Hypothalamus (tissue), 51 donors: ENCODE measurements at places on chromosomes 1 and 21.

DNA sequence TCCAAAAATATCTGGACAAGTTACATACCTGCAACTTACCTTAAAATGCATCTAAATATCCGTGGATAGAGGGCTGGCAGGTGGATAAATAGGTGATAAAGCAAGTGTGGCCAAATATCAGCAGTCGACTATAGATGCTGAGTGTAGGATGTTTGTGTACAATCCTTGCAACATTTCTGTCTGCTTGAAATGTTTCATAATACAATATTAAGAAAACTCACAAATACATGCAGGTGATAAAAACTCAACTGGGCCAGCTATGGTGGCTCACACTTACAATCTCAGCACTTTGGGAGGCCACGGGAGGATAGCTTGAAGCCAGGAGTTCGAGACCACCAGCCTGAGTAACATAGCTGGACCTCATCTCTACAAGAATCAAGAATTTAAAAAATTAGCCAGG, 41.0 kb downstream of the ACTA1 start:
- no peak for DNase-seq

DNA sequence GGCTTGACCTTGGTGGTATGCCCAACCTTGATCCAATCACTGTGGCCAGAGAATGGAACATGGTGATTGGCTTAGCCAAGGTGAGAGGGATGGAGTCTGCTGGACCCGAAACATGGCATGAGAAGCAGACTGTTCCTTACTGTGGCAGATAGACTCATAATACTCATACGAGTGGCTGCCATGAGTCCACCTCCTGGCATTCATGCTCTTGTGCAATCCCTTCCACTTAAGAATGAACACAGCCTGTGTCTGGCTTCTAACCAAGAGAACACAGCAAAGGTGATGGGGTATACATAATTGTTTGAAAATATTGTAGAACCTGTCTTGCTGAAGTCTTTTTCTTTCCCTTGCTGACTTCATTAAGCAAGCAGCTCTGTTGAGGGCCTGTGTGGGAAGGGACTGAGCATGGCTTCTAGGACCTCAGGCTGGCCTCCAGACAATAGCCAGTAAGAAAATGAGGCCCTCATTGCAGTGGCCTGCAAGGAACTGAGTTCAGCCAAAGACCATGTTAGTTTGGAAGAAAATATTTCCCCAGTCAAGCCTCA, 85.9 kb downstream of the ZNF281 start:
- DNase-seq = no peak

- no peak for DNase-seq
Measured at GRCh38 chr1:183303901-183304300, 114.3 kb downstream of the NMNAT2 start.

DNA sequence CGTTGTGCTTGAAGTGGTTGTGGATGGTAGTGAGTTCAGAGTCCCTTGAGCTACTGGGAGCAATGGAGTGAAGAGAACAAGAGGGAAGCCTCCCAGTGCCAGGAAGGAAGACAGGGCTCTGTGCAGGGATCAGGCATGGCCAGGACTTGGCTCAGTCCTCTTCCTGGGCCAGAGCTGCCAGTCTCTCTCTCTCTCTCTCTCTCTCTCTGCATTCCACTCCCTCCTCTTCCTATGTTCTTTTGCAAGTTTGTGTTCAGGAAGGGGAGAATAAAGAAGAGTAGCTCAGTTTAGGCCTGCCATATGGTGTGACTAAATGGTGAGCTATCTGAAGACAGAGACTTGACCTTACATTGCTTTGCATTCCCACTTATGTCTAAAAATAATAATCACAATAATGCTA, 20.5 kb upstream of the RPTN start:
- DNase-seq = no peak

- DNase-seq = no peak
Measured at GRCh38 chr1:61627365-61627764, 97.6 kb downstream of the TM2D1 start.

GRCh38 chr1:89087241-89087640, 22.2 kb upstream of the GBP1 start:
- no peak for DNase-seq

DNA sequence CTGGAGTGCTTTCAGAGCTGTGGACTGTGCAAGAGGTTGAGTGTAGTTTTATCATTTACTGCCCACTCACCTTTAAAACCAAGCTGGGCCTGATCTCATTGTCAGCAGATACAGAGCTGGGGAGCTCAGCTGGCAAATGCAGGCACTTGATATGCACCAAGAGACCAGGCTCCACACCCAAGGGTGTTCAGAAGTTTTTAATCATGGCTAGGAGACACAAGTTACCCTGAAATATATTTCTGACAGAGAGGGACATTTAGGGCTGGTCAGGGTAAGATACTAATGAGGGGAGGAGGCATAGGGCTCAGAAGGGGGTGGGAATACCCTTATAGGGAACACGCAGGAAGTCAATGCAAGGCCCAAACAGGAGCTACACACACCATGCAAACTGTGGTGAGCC, 153.7 kb downstream of the ELAVL4 start:
- no peak for DNase-seq

DNA sequence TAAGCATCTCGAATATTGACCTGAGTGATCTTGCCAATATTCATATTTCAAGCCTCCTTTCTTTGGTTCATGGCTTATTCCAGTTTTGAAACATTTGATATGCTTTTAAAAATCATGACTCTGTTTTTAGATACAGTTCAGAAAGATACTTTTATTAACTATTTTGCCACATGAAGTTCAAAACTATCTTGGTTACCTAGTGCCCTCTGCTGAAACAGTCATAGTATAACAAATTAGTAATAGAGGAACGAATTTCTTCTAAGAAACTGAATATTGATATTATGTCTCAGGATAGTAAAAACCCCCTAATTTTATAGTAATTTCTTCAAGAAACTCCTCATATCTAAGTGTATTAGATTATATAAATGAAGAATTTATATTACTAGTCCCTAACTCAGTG, 52.6 kb upstream of the RC3H1 start:
- DNase-seq = no peak

DNA sequence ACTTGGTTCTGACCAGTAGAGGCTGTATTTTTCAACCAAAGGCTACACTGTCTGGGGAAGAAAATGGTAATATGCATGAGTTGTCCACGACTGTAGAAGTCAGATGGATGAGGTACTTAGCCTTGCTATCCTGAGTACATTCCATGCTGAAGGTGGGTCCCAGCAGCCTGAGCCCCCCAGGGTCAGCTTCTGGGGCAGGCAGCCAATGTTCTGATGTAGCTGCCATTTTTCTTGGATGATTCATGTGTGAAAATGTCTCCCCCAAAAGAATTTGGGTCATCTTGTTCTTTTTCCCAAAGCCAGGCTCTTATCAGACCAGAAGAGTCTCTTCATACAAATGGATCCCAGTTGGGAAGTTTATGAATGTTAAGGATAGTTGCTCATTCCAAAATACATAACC, 172.2 kb upstream of the UBE2U start:
- no peak for DNase-seq

DNA sequence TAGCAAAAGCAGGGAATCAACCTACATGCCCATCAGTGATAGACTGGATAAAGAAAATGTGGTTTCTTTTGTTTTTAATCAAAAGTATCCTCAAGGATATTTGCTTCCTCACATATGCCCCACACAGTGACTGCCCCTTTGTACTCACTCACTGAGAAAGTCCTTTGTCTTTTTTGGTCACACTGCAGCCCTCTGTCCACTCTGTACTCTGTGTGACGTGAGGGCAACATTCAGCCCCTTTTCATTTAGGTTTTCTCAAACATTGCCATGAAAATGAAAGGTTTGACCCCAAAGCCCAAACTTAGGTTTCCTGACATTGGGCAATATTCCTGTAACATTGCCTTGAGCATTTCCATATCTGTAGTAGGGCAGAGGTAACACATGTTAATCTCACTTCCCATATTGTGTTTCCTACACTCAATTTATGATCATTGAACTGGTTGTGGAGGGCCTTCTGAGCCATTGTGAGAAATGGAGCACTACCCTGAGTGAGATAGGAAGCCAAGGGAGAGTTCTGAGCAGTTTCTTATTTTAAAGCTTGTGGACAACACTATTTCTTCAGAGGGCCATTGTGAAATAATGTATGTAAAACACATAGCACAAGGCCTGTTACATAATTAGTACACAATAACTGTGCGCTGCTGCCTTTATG, 501.9 kb upstream of the C1orf87 start:
- DNase-seq = peak; percentile 3

DNA sequence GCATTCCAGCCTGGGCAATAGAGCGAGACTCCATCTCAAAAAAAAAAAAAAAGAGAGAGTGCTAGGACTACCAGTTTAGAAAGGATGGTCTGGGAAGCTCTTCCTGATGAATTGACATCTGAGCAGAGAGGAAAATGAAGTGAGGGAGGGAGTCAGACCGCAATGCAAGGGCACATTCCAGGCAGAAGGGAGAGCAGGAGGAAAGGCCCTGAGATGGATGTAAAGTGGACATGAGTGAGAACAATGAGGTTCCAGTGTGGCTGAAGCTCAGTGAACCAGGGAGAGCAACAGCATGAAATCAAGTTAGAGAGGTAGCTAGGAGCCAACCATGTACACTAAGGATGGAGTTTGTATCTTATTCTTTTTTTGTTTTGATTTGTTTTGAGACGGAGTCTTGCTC, 55.9 kb upstream of the SPOCD1 start:
- DNase-seq = no peak

- DNase-seq = no peak
Measured at GRCh38 chr1:54254055-54254454, 54.1 kb downstream of the MRPL37 start.

- no peak for DNase-seq
Measured at GRCh38 chr1:117087686-117088085, 27.6 kb downstream of the TTF2 start.

GRCh38 chr1:23638188-23638619, 53.4 kb upstream of the RPL11 start:
- no peak for DNase-seq

- peak; percentile 44 for DNase-seq
Measured at GRCh38 chr1:181482521-181483284, 614 bp upstream of the CACNA1E start.

- no peak for DNase-seq
Measured at GRCh38 chr1:173554089-173554488, 48.8 kb downstream of the SLC9C2 start.

GRCh38 chr1:248805876-248806275, 19.8 kb downstream of the SH3BP5L start:
- DNase-seq = no peak

DNA sequence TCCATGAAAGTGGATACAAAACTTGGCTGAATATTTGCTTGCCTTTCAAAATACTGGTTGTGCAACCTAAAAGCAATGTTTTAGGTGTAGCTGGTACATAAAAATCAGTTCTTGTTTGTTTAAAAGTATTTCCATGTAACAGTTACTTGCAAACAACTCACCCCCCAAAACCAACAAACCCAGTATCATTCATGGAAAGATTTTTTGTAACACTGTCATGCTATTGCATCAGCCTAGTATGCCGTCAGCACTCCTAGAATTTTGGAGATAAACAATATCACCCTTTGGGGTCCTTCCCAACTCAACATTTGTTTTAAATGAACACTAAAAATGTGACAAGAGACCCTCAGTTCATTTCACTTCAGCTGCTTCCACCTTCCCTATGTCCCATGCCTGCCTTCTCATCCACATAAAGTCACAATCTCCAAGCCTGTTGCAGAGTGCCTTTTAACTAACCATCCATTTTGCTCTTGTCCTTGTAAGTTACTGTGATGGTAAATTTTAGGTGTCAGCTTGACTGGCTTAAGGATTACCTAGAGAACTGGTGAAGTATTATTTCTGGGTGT, 425.3 kb downstream of the DUSP10 start:
- no peak for DNase-seq

DNA sequence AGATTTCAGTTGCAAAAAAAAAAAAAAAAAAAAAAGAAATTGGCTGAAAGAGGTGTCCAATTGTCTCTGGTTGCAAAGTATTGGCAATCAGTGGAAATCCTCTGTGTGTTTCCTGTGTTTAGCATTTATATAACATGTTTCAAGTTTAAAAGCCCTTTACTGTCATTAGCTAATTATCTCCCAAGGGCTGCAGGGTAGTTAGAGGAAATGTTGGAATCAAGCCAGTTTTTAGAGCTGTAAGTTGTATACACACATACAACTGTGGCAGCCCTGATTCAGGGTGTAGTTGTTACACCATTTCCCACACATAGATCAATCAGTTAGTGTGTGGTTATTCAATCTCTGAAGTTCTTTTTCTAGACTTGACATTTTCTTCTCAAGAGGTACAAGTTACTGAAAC, 8.9 kb upstream of the ZNF326 start:
- no peak for DNase-seq

- DNase-seq = no peak
Measured at GRCh38 chr1:18642278-18643095, 11.8 kb downstream of the PAX7 start.

GRCh38 chr1:105872817-105873216, 1183.7 kb upstream of the PRMT6 start:
- DNase-seq = no peak

DNA sequence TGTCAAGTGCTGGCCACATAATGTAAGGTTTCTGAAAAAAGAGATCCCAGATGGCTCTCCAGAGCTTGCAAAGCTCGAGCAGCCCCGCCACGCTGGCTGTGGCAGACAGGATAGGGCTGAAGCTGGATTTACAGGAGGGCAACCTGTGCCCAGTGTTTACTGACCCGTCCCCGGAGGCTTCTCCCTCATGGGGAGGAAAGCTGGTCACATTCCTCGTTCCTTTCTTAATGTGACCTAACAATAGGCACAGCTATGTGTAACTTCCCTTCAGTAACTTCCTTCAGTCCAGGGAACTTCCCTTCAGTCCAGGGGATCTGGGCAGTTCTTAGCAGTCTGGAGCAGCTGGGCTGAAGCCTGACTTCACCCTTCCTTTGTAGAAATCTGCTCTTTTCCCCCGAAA, 7.7 kb downstream of the SLFNL1 start:
- no peak for DNase-seq

- no peak for DNase-seq
Measured at GRCh38 chr1:237219751-237220642, 178.0 kb downstream of the RYR2 start.

DNA sequence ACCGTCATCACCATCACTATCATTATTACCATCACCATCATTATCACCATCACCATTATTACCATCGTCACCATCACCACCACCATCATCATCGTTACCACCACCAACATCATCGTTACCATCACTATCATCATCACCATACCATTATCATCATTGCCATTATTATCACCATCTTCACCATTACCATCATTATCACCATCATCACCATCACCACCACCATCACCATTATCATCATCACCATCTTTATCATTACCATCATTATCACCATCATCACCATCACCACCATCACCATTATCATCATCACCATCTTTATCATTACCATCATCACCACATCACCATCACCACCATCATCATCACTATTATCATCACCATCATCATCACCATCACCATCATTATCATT, 112.9 kb downstream of the AJAP1 start:
- no peak for DNase-seq

DNA sequence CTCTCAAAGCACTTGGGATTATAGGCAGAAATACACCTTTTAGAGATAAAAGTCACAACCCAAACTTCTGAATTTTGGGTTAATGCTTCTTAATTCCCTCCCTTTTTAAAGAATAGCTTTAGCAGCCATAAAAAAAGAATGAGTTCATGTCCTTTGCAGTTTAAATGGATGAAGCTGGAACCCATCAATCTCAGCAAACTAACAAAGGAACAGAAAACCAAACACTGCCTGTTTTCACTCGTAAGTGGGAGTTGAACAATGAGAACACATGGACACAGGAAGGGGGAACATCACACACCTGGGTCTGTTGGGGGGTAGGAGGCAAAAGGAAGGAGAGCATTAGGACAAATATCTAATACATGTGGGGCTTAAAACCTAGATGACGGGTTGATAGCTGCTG, 55.8 kb downstream of the SLC27A3 start:
- no peak for DNase-seq
